Cardiac muscle cell (in vitro differentiated cells and primary cell): ENCODE measurements at places on chromosomes 1 and 21.

DNA sequence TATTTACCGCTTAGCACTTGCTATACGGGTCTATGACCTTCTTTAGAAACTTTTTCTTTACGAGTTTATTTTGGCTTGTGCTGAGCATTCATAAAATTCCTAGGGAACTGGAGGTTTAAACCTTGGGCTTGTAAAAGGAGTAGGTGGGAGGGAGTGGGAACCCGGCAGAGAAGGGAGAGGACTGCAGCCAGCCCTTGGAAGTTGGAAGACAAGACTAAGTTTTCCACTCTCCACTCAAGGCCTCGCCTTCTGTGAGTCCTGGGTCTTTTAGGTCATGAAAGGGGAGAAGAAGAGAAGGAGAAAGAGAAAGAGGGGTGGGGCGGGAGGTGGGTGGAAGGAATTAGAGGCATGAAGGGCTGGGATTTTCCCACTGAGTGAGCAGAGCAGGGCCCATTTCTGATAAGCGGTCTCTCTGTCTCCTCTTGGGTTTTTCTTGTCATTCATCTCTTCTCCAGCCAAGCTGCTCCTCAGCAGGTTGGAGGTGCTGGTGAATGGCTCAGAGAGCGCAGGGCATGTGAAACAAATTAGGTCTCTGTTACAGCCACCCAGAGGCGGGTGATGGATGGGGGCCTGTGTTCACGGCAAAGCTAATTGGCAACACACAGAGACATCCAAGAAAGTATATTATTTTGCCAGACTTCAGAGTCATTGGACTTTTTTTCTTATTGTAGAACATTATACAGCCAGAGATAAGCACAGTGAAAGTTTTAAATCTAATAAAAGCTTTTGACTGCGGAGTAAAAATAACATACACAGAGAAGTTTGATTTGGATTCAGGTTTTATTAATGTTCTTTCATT lies 247.3 kb downstream of the FOXD2 start:
- peak; percentile 11 for DNase-seq

- no peak for DNase-seq
Measured at GRCh38 chr1:7300893-7301663, 470.0 kb upstream of the VAMP3 start.

DNA sequence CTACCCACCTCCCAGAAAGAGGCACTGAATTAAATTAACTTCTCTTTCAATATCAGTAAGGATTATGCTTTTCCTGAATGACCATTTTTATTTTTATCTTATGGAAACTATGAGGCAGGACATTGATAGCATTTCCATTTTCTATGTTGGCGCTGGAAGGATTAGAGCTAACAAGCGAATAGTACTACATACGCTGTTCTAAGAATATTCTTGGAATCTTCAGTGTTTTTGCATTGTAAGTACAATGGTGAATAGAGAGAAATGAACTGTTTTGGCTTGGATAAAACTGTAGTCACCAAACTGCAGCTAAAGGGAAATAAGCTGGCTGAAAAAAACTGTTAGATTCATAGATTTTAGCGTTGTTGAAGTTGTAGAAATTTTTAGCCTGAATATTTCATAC lies 779.0 kb upstream of the ADGRL4 start:
- no peak for DNase-seq

DNA sequence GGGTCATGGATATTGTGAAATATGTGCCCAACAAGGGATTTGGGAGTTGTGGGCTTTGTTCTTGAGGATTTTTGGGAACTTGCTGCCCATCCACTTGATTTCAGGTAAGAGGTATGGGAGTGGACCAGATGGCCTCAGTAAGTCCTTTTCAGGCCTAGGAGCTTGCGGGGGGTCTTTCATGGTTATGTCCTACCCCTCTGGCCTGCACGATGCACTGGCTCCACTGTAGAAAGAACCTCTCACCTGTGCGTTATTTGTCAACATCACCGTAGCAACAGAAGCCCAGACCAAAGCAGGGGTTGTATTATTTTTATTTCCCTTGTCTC lies 8.6 kb downstream of the RIIAD1 start:
- no peak for DNase-seq

- no peak for DNase-seq
Measured at GRCh38 chr1:223678841-223679240, 13.3 kb upstream of the CAPN8 start.

DNA sequence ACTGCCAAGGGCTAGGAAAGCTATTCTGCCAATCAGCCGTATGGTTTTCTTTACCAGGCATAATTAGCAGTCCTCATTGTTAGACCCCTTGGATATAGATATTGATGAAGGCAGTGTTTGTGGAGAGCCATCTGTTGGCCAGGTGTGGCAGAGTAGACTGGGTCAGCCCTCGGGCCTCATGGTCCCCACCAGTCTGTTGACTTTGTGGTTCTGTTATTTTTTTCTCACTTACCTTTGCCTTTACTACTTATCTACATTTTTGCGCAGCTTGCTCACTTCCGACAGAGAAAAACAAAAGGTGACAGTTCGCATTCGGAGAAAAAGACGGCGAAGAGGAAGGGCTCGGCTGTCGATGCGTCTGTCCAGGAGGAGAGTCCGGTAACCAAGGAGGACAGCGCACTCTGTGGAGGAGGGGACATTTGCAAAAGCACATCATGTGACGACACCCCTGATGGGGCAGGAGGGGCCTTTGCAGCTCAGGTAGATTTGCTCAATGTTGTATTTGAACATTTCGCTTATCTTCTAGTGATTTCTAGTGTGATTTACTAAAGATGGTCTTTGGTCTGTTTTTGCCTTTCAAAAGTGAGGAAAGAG lies 2.3 kb downstream of the PCNT start:
- DNase-seq = no peak

GRCh38 chr1:147099192-147099591 lies 73.1 kb downstream of the PRKAB2 start:
- DNase-seq = no peak

DNA sequence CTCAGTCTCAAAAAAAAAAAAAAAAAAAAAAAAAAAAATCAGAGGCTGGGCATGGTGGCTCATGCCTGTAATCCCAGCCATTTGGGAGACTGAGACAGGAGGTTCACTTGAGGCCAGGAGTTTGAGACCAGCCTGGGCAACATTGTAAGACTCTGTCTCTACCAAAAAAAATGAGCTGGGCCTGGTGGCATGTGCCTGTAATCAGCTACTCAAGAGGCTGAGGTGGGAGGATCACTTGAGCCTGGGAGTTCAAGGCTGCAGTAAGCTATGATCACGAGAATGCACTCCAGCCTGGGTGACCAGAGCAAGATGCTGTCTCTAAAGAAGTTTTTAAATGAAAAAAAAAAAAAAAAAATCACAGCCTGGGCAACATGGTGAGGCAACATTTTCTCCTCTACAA lies 10.3 kb downstream of the SEMA4A start:
- DNase-seq = no peak

GRCh38 chr1:189496768-189497167 lies 980.9 kb downstream of the BRINP3 start:
- DNase-seq = no peak

GRCh38 chr1:98991127-98992012 lies 13.3 kb downstream of the PLPPR5 start:
- peak; percentile 53 for DNase-seq

DNA sequence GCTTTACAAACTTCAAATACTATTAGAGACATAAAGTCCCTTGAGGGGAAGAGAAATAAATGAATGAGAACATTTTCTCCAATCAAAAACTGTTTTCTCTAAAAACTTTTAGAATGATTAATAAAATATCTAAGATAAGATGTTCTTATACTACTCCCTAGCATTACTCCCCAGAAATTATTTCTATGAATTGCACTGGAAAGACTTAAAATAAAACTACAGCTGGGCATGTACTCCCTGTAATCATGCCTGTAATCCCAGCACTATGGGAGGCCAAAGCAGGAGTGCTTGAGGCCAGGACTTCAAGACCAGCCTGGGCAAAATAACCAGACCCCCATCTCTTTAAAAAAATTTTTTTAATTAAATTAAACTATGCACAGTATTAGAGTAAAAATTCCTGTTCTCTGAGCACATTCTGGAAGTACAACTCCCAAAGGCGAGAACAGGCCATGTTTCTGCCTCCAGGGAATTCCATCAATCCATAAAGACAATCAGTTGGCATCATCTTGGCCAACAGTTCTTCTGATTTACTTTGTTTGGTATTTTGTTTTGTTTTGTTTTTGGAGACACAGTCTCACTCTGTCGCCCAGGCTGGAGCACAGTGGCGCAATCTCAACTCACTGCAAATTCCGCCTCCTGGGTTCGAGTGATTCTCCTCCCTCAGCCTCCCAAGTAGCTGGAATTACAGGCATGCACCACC lies 77.9 kb downstream of the TGFBR3 start:
- peak; percentile 41 for DNase-seq

- DNase-seq = no peak
Measured at GRCh38 chr1:227094249-227094966, 154.3 kb downstream of the COQ8A start.

- no peak for DNase-seq
Measured at GRCh38 chr1:239394107-239394506, 7.7 kb downstream of the CHRM3 start.

GRCh38 chr1:203567596-203567995 lies 59.0 kb upstream of the ATP2B4 start:
- DNase-seq = no peak

- DNase-seq = no peak
Measured at GRCh38 chr1:200415789-200416593, 6.2 kb upstream of the ZNF281 start.

DNA sequence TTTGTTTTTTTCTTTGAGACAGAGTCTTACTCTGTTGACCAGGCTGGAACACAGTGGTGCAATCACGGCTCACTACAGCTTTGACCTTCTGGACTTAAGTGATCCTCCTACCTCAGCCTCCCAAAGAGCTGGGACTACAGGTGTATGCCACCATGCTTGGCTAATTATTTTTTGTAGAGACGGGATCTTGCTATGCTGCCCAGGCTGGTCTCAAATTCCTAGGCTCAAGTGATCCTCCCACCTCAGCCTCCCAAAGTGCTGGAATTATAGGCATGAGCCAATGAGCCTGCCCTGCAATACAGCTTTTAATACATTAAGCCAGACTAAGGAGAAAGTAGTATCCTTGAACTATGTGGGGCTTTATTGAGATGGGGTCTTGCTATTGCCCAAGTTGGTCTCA lies 16.6 kb upstream of the EXOSC10 start:
- no peak for DNase-seq

DNA sequence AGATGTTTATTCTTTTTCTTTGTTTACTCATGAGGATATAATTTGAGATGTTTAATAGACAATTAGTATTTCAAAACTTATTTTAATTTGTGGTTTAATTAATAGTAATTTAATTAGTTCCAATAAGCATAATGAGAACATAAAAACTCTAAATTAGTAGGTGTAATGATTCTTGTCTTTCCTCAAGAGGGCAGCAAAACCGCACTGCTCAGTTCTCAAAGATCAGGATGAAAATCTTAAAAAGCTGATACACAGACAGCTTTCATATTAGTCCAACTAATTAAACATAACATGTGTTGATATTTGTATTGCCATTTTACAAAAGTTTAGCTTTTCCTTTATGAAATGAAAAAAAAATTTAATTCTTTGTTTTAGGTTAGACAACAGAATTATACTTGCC lies 106.7 kb upstream of the C21orf91 start:
- DNase-seq = peak; percentile 21

- peak; percentile 97 for DNase-seq
Measured at GRCh38 chr1:201731592-201731991, 97.4 kb upstream of the IPO9 start.

GRCh38 chr1:195897076-195897475 lies 711.2 kb downstream of the KCNT2 start:
- no peak for DNase-seq

GRCh38 chr1:217846733-217847132 lies 215.6 kb downstream of the SPATA17 start:
- DNase-seq = no peak

- no peak for DNase-seq
Measured at GRCh38 chr1:209172286-209172685, 411.2 kb upstream of the CAMK1G start.

- DNase-seq = peak; percentile 73
Measured at GRCh38 chr1:68206848-68207689, 25.3 kb downstream of the WLS start.

DNA sequence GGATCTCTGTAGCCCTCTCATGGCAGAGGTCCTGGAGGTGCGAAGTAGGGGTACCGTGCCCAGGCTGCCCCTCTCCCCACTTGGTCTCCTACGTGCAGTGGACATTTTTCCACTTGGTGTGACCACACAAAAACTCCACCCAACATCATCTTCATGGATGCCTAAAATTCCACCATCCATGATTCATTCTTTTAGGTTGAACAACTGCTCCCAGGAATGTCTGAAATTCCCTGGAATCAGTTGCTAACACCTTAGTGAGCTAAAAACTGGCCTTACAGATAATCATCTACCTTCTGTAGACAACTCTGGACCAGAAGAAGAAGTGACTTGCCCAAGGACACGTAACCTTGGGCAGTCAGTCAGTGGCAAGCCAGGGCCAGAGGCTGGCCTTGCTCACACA lies 32.1 kb upstream of the CLIC4 start:
- no peak for DNase-seq

DNA sequence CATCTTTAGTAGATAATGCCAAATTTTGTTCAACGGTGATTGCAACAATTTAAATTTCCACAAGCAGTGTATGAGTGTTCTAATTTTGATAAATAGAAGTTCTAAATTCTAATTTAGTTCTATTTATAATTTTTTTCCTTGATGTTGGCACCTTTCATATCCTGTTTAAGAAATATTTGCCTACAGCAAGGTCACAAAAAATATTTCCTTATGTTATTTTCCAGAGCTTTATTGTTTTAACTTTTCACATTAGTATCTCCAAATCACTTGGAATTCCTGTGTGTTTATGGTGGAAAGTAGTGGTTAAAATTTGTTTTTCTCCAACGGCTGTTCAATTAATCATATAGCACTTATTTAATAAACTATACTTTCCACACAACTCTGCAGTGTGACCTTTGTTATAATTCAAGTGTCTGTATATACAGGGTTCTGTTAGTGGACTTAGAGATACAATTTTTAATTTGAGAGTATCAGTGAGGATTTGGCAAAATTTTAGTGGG lies 94.3 kb upstream of the CD55 start:
- DNase-seq = no peak

- DNase-seq = no peak
Measured at GRCh38 chr1:210731193-210731592, 402.5 kb downstream of the HHAT start.

- no peak for DNase-seq
Measured at GRCh38 chr21:40128891-40129290, 261.7 kb downstream of the PCP4 start.

DNA sequence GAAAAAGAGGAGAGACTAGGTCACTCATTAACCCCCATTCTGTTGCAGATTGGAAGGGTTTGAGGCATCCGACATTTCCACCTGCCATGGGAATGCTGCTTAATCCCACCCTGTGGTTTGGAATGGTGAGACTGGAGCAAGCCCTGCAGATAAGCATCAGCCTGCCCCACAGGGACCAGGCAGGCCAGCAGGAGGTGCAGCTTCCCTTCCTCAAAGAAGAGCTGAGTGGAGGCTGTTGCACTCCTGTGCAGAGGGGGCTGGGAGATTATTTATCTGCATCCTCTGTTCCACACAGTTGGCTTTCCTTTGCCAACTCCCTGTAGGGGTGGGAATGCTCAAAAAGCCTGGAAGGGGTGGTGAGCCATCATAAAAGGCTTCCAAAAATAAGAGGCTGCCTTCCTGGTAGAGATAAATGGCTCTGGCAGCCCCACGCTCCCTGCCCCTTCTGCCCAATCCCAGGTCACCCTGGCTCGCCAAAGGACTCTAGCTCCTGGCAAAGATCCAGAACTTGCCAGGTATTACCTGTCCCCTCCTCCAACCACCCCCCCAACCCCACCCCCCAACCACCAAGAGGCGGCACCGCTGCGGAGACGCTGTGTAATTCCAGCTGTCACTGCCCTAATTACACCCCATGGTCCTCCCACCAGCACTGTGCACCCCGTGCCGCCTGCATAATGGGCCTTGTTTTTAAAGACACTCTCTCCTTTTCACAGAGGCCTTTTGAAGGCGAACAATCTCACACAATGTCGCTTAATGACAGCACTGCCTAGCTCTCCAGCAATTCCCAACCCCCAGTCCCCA lies 83.0 kb upstream of the ZC3H12A start:
- peak; percentile 2 for DNase-seq
